Pancreas (tissue), 10 donors: ENCODE measurements at places on chromosomes 11 and 22. TPM values are rescaled to one million over a fixed set of nuclear protein-coding genes. Genes with fewer than 3 reads are reported as not detected.

The FIBIN gene
- 1.1 TPM for total RNA-seq

The CSF2RB gene
- 3.3 TPM for total RNA-seq

The NEFH gene
- total RNA-seq: 0.14 TPM

The PRAME gene
- not detected for total RNA-seq

The CREB3L1 gene
- 57.8 TPM for total RNA-seq

The CHRNA10 gene
- total RNA-seq: 0.70 TPM

DNA sequence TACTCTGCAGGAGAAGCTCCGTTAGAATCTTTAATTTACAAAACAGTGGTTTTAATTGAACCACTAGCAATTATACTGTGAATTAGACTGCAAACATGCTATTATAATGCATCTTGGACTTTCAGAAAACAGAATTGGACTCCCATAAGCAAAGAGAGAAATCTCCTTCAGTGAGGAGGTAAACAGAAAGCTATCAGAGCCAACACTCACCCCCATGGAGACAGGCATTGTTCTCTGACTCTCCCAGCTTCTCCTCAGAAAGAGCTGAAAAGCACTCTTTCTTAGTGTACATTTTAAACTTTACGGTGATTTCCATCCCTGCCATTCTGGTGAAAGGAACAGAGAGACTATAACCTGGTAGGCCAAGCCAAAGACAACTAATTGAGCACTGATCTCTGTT is 176.9 kb downstream of the GRIA4 start:
- DNase-seq: no peak

- DNase-seq: no peak
These were observed 547 bp downstream of the TUBA8 start for GRCh38 chr22:18110954-18111758.

GRCh38 chr11:70202920-70203750 is at the start of gene FADD:
FADD (plus strand) TSS chr11:70203296; CDS start chr11:70203460, 164 bp downstream.
- DNase-seq: peak; percentile 93

DNA sequence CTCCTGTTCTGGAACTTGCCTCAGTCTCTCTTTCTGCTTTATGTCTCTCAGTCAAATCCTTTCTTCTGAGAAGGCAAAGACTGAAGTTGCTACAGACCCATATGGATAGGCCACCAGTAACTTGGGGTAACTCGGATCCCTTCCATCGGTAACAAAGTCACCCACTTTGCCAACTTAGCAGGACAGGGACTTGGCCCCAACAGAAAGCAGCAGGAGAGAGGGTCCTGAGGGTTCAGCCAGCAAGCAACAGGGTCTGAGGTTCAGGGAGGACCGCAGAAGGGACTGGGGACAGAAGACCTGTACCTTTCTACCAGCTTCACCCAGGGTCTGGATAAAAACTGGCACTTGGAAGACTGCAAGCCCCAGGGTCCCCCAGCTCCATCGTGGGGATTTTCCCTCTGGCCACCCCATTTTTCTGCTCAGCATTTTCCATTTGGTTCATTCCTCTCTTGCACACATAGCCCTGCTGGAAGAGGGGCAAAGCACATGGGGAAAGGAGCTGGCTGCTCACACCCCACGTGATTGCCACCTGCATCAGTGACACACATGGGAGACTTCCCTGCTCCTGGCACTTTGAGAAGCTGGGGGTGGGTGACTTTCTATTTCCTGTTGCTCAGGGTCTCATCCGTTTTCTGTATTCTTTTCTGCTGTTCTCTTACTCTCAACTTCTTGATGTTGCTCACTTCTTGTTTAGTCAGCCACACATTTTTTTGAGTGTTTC is 34.6 kb upstream of the GNAZ start:
- DNase-seq: no peak

DNA sequence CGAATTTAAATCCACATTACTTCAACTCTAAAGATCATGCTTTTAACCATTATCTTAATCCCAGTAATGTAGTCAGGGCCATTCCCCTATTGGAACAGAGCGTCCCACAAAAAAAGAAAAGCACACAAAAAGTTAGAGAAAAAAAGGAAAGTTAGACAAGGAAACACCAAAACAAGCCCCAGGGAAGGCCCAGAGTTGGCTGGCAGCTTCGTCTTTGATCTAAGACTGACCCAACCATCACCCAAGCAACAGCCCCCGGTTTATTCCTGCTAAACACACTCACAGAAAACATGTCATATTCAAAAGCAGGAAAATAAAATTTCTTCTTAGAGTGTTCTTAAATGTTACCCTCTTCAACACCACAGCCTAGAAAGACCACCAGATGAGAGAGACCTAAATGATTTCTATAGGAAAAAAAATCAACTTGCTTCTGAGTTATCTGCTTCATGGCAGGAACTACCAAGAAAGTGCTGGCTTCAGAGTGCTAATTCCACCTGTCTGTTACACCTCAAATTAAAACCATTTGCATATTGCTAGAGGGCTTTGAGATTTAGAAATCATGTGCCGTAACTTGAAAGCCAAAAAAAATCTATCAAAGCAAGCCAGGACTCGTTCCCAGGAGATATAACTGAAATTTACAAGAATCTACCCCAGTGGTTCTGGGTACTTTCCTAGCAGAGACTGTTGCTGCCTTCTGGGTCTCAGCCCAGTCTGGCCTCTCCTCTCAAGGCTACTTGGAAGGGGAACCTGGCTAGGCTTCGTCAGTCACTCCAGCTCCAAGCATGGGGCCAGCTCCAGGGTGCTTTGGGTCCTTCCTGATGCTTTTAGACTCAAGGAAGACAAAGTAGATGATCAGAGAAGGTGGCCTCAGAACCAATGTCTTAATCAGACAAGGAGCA is 31.2 kb downstream of the POU2AF3 start:
- DNase-seq: peak; percentile 50

- no peak for DNase-seq
These were observed 28.3 kb upstream of the APOA1 start for GRCh38 chr11:116865696-116866095.

DNA sequence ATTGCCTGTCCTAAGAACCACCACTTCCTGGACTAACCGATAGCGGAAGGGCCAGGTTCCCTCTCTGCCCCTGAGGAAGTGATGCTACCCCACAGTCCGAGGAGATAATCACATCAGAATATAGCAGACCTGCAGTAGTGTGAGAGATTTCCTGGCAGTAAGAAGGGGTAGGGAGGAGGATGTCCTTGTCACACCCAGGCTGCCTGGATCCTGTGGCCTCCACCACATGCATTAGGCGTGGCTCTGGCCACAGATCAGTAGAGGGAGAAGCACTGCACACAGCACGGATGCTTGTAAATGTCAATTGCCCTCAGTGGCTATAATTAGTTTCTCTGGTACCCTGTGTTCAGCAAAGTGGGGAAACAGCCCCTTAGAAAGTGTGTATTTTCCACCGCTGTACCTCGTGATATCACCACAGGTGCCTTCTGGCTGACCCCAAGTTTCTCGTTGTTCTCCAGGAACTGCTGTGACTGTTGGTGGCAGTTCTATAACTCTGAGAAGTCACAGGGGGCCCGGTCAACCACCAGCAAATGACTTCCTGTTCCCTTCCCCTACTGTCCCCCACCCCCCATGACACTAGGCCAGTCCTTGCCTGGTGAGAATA is 61.8 kb downstream of the UBASH3B start:
- DNase-seq: no peak

DNA sequence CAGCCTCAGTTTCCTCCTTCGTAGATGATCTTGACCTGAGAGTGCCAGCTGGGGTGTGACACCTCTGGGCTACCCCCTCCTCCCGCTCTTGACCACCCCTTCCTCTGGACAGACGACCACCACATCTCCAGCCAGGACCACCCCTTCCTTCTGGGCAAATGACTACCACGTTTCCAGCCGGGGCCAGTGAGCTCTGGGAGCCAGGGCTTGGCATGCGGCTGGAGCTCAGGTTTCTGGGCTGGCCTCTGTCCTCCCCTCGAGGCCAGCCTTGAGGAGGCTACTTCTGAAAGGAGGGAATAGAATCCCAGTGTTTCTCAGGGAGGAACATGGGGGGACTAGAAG is 120.9 kb downstream of the KCNQ1OT1 start:
- no peak for DNase-seq

DNA sequence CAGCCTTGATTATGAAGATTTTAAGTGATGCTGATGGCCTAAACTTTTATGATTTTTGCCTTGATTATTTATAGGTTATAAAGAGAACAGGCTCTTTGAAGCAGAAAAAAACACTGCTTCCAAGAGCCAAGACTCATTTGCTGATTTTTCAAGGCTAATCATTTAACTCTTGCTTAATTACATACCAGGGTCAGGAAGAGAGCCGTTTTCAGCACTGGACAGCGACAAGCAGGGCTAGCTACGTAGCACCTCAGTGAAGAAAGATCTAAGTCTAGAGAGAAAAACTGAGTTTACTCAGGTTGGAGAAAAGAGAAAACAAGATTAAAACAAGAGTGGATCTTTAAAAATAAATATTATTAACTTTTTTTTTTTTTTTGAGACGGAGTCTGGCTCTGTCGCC is 615.4 kb upstream of the B3GAT1 start:
- peak; percentile 35 for DNase-seq
